Activated CD8-positive, alpha-beta memory T cell treated with anti-CD3 and anti-CD28 coated beads for 1 hour (primary cell): ENCODE measurements at places on chromosomes 4 and X.

DNA sequence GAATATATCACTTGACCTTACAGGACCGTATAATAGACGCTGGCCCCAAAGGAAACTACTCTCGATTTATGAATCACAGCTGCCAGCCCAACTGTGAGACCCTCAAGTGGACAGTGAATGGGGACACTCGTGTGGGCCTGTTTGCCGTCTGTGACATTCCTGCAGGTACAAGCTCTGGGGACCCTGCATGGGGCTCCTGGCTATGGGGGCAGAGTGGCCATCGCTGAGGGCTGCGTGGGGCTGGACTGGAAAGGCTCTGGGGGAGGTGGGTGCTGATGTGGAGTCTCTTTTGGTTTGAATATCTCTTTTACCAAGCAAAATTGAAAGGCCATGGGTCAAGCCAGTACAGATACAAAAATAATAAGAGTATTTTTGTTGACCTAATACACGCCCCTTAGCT is 33.9 kb downstream of the NELFA start:
- no peak for DNase-seq

DNA sequence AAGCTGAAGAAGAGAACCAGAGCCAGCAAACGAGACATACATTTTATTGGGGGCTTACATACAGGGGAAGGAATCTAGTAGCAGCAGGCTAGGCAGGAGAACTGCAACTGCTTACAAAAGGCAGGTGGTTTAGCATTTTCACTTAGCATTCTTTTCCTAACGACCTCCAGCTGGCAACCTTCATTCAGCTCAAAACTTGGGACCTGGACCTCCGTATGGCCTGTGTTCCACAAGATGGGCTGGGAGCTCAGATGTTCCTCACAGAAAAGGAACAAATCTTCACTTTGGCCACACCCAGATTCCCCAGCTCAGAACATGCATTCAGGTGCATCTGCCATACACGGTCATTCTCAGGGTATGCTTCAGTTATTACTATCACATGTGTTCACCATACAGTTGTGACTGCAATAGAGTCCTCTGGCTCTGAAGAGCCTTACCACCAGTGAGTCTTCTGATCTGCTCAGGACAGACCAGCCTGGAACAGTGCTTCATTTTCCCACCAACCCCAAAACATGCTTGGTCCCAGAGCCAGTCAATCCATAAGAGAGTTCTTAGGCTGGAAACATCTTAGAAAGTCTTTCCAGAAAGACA is 29.6 kb upstream of the AP1AR start:
- DNase-seq = no peak

DNA sequence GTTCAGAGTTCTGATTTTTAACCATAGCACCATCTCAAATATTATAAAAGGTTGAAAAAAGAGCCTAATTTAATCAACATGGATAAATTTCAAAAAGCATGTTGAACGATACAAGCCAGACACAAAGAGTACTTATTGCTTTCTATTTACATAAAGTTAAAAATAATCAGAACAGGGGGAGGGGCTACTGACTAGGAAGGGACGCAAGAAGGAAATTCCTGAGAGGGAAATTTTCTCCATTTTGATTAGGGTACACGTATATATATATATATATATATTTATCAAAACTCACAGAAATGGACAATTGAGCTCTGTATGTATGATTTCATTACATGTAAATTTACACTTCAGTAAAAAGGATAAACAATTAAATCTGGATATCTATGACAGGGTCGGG is 482 bp upstream of the MBTPS2 start:
- no peak for DNase-seq

DNA sequence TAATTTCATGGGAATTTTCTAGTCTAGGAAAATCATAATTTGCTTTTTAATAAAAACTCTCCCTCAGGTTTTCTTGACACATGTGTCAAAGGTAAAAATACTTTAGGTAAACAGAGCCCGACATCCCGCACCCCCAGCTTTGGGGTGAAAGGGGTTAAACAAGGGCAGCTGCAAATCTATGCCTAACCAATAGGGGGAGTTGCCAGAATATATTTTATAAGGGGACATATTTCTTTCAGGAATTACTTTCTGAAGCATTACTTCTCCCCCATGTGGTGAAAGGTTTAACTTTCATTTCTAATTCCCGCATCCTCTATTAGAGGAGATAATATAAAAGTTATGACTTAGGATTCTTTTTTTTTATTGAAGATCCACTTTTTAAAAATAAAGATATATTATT is 53.9 kb upstream of the HEPH start:
- DNase-seq = no peak

GRCh38 chr4:61543976-61544375 is 343.9 kb downstream of the ADGRL3 start:
- DNase-seq = no peak

DNA sequence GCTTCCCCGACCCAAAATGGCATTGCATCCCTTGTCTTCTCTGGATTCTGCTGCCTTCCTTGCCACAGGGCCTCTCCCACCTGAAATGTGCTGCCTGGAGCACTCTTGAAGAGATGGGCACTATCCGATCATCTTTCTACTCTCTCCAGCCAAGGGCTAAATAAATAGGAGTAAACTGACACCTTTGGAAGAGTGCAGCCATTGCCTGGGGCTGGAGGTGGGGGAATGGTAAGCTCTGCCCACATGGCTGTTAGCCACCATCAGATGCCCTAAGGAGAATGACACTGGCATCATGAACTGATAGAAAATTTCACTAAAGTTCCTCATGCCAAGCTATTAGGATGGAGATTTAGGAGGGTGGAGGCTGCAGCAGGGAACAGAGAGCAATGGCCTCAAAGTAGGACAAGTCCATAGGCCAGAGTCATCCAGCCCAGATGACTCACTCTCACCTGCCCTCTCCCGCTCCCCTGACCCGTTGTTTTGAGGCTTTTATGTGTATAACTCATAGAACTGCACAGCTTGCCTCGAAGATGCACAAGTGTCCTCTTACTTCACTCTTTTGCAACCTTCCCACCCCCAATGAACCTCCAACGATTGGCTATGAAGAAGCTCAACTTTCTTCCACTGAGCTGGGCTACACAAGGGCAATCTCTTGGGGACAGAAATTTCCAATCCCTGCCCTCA is 822 bp upstream of the PFKFB1 start:
- DNase-seq = no peak

- no peak for DNase-seq
Observed at GRCh38 chr4:184395971-184396391, 78.4 kb downstream of the IRF2 start.
